ENCODE measurements at places on chromosomes 6 and 20.

- DNase-seq, result no peak
These were observed 417.1 kb downstream of the BCKDHB start for GRCh38 chr6:80523531-80523997.

DNA sequence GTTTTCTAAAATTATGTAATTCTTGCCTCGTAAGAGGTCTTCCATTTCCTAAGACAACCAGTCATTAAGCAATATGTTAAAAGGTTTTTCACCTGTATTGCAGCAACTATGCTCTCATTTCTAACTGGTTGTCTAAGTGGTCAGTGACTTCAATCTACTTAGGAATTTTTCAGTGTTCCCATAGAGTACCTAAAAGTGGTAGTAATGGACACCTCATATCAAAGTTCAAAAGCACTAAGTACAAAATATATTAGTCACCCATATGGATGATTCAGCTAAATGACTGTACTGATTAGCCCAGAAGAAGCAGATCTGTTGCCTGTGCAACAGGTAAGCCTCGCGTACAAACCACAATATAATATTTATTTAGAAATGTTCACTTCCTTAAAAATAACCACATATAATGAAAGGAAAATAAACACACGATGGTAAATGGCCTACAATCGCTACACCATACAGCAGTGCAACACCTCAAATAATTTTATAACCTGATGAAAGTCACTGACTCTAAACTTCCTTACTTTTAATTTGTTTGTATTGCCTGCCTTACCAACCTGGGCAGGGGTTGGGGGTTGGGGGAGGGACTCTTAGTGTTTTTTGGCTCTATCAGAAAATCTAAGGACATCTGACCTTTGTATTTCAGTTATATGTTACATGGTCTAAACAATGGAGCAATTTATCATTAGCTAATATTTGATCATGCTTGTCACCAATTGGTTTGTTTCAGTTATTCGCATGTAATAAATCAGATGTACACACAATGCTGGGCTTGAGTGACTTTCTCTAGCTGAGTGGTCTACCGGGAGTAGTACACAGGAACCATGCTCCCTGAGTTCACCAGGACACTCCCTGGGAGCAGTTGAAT, 105.9 kb downstream of the HIVEP2 start:
- DNase-seq, result no peak

- no peak for DNase-seq
These were observed 258.6 kb downstream of the SOD2 start for GRCh38 chr6:159434410-159434809.

DNA sequence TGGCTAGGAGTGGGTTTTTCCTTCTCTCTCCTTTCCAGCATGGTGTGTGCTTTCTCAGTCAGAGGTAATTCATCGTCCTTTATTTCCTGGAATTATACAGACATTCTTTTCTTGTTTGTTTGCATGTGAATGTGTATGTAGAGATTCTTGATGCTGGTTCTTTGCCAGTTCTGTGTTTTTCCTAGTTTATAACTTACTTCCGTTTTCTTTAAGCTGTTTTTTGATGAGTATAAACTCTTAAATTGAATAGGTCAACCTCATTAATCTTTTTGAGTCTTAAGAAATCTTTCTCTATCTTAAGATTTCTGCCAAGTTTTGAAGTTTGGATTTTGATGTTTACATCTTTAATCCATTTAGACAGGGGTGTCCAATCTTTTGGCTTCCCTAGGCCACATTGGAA, 38.7 kb downstream of the IGF2R start:
- no peak for DNase-seq

Data from CD4-positive, alpha-beta T cell treated with Interleukin-6 at 100 ng/mL for 8 hours (primary cell).